NCI-H2029 treated with DMSO at 0.1 percent for 48 hours (cell line): ENCODE measurements at places on chromosomes 11 and 22.
A peak's percentile ranks its signal among the peaks of the same experiment; 100 is the strongest.

GRCh38 chr11:83127310-83127637 lies 29.7 kb upstream of the PCF11 start:
- DNase-seq = no peak

GRCh38 chr22:36492109-36492508 lies 10.7 kb upstream of the TXN2 start:
- no peak for DNase-seq

DNA sequence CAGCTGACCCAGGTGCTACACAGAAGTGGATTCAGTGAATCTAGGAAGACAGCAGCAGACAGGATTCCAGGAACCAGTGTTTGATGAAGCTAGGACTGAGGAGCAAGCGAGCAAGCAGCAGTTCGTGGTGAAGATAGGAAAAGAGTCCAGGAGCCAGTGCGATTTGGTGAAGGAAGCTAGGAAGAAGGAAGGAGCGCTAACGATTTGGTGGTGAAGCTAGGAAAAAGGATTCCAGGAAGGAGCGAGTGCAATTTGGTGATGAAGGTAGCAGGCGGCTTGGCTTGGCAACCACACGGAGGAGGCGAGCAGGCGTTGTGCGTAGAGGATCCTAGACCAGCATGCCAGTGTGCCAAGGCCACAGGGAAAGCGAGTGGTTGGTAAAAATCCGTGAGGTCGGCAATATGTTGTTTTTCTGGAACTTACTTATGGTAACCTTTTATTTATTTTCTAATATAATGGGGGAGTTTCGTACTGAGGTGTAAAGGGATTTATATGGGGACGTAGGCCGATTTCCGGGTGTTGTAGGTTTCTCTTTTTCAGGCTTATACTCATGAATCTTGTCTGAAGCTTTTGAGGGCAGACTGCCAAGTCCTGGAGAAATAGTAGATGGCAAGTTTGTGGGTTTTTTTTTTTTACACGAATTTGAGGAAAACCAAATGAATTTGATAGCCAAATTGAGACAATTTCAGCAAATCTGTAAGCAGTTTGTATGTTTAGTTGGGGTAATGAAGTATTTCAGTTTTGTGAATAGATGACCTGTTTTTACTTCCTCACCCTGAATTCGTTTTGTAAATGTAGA lies 1.7 kb downstream of the MALAT1 start:
- peak; percentile 94 for DNase-seq

GRCh38 chr11:30587269-30587812 lies 1.2 kb upstream of the MPPED2 start:
- DNase-seq = no peak

DNA sequence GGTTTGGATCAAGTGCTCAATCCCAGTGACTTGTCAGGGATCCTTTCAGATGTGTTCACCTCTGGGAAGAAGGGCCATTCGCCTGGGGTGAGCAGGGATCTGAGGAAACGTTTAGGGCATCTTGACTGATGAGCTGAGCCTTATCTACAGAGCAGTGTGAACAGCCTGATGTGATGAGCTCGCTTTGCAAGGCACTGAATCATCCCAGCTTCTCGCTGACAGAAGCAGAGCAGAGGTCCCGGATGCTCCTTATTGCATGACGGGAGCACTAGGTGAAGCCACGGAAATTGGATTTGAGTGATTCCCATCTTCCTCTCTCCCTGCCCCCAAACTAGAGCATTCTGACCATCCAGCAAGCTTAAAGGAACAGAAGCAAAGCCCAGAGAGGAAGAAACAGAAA lies 46.5 kb downstream of the SEZ6L start:
- no peak for DNase-seq
